HFFc6 (cell line): ENCODE measurements at places on chromosomes 2 and 18.

GRCh38 chr2:45577441-45577840, 33.6 kb downstream of the SRBD1 start:
- no peak for DNase-seq

GRCh38 chr2:158255257-158255656, 153.6 kb downstream of the UPP2 start:
- no peak for DNase-seq

GRCh38 chr2:78585871-78586270, 439.6 kb upstream of the REG3G start:
- DNase-seq: no peak

- no peak for DNase-seq
Measured at GRCh38 chr2:214471382-214471781, 60.5 kb downstream of the VWC2L start.

DNA sequence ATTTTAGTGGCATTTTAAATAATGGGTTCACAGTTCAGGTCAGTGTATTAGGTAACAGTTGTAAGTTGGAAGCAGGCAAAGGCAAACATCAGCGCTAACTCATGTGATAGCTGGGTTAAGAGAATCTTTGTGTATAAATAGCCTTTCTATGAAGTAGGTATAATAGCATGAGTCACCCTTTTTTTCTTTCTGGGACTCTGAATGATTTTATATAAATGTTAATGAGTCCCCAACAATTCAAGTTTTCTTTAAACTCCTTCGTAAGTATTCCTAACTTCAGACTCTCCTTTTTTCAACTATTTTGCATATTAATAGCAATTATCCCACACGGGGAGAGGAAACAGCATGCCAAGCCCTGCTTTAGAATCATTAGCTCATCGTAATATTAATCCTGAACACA, 384.3 kb downstream of the PIK3C3 start:
- DNase-seq: no peak

GRCh38 chr2:150109028-150109427, 378.4 kb downstream of the RND3 start:
- no peak for DNase-seq

- no peak for DNase-seq
Measured at GRCh38 chr2:107148496-107148895, 262.5 kb upstream of the ST6GAL2 start.

GRCh38 chr2:134073023-134073422, 180.8 kb upstream of the MGAT5 start:
- no peak for DNase-seq

GRCh38 chr18:42792731-42793130, 322.8 kb downstream of the RIT2 start:
- DNase-seq: no peak

- DNase-seq: peak; percentile 95
Measured at GRCh38 chr18:79484661-79485621, 89.2 kb downstream of the NFATC1 start.

DNA sequence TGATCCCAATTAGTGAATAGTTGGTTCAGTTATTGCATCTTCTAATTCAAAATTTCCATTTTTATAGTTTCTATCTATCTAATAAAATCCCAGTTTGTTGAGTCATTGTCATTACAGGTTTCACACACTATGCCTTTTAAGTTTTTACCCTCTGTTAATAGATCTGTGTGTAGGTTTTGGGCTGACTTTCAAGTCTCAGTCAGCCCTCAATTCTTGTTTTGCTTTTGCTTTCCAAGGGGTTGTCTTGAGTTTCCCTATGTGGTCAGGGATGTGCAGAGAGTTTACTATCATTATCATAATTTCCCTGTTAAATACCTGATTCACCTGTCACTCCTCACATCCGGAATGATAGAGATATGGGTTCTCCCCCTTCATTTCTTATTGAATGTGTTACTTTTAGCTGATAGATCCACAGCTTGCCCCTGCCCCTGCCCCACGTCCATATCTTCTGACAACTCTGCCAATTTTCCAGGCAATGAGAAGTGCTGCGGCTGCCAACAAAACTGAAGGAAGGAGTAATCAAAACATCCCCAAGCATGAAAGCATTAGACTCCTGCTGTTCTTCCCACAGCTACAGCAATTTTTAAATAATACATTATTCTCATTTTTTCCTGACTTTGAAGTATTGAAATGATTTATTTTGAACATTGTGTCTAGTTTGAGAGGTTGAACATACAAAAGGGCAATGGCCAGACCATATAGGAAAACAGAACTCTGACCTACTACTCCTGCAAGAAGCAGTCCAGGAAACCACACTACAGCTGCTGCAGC, 1064.8 kb downstream of the SUCLG1 start:
- no peak for DNase-seq

GRCh38 chr2:48504647-48505327, 25.2 kb upstream of the STON1 start:
- peak; percentile 56 for DNase-seq

DNA sequence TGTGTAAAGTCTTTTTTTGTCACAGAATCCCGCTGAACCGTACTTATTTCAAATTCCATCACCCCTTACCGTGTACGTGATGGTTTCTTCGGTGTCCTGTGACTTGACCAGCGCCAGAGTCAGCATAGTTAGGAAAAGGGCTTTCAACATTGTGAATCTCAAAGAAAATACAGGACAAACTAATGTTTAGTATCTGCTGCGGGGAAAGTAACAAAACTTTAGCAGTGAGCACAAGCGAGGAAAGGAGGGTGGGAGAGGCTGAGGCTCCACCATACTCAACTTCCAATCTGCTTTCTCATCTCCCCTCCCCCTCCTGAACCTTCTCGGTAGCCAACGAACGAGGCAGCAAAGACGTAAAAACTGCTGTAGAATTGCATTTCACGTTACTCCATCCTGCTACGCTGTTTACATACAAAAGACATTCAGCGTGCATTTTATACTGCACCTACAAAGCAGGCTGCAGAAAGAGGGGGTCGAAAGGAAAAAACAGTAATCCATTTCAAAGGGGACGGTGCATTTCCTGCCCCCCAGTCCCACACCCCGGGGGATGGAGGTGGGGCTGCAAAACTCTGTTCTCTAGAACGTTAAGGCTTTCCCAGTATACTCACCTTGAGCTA, 1.2 kb downstream of the EFEMP1 start:
- DNase-seq: no peak

DNA sequence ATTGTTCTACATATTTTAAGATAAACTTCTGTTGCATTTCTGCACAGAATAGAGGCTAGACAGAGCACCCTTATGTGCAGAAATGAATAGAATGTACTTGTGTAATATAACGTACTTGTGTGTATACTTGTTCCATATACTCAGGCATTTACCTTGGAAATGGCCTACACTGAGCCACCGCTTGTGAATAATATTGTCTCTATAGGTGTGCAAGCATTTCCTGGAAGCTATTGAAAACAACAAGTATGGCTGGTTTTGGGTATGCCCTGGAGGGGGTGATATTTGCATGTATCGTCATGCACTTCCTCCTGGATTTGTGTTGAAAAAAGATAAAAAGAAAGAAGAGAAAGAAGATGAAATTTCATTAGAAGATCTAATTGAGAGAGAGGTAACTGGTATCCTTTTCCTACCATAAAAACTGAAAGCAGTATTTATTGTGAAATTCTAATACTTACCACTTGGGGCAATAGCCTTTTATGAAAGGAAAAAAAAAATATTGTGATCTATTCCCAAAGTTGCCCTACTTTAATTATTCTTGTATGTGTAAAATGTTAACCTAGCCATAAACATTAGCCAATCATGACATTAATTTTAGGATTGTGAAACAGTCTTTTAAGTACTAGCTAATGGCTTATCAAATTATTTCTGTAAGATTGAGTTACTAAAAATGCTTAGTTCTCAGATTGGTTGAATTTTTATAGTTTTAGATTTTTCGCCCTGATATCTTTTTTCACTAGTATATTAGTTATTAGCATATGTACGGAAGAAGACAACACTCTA, 18.0 kb downstream of the ZC3H15 start:
- no peak for DNase-seq
